ENCODE measurements at places on chromosomes 3 and 15.

GRCh38 chr3:197196192-197196591, 102.2 kb downstream of the DLG1 start:
- no peak for DNase-seq

GRCh38 chr3:161420746-161421145, 49.4 kb upstream of the SPTSSB start:
- DNase-seq = no peak

DNA sequence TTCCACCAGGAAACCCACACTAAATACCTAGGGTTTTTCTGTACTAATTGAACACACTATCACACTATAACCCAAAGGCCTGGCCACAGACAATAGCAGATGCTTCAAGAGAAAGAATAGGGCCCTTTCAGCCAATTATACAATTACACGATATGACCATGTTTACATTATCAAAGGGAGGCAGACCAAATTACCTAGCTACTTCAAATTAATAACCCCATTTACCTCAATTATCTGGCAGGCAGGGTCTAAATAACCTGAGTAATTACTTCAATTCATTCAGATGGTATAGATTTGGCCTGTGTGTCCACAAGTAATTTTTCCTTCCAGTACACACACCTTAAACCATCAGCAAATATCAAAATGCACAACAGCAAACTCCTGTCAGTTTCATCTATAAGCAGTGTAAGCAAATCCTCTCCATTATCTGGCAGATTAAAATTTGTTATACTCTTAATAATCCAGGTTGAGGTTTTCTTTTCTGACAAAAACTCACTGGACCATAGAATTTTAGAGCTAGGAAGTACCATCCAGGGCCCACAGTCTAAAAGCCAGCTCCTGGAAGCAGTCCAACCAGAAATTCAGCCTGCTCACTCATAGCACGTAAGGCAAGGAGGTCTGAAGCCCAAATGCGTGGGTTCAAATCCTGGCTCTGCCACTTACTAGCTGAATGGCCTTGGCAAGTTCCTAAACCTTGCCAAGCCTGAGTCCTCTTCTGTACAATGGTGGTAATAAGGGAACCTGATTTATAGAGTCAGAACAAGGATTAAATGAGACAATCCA, 51.8 kb downstream of the RFTN1 start:
- DNase-seq = no peak

GRCh38 chr3:69872783-69873378, 126.7 kb upstream of the SAMMSON start:
- no peak for DNase-seq

- no peak for DNase-seq
Observed at GRCh38 chr3:75938921-75939320, 153.6 kb upstream of the ZNF717 start.

Data from cerebellar nuclear complex (tissue), 1 donor.